ENCODE measurements at places on chromosomes 1 and 21.

GRCh38 chr1:192443616-192444015 is 126.8 kb downstream of the RGS21 start:
- DNase-seq: no peak

DNA sequence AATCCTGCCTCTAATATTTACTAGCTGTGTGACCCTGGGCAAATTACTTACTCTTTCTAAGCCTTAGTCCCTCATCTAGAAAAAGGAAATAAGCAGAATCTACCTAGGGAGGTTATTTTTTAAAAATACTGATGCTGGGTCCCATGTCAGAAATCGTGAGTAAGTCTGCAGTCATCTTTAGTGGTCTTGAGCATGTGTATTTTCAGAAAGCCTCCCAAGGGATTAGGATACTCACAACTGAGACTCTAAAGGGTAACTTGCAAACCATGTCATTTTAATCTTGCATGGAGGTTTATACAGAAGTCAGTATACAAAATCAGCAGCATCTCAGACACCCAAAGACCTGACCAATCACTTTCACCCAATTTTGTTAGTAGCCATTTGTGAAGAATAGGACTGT is 43.2 kb downstream of the DSTYK start:
- DNase-seq: no peak

- no peak for DNase-seq
Observed at GRCh38 chr1:204335533-204335932, 24.2 kb downstream of the PLEKHA6 start.

- no peak for DNase-seq
Observed at GRCh38 chr1:203655671-203656070, 29.0 kb downstream of the ATP2B4 start.

DNA sequence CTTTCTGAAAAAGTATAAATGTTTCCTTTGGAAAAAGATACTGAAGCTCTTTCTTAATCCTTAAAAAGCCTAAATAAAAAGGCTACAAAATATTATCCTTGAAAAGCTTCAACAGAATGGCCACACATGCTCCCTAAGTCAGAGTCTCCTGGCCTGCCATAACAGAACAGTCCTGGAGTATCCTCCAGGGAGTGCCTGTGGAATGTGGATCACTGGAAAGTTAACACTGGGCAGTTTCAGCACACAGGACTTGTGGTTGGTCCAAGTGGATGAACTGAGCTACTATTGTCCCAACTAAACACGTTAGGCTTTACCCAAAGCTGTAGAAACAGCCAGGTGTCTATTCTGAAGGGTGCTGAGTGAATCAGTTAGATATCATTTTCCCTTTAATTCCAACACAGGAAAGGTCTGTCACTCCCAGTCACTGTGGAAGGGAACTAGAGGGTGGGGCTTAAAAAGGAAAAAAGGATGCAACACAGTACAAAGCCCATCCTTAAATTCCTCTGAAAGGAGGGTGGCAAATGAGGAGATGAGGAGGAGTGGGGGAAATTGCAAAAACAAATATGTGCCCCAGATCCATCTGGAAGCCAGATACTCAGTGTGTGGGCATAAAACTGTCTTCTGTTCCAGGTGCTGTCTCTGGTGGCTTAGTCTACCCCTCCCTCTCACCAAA is 196.3 kb upstream of the SPAG17 start:
- no peak for DNase-seq

DNA sequence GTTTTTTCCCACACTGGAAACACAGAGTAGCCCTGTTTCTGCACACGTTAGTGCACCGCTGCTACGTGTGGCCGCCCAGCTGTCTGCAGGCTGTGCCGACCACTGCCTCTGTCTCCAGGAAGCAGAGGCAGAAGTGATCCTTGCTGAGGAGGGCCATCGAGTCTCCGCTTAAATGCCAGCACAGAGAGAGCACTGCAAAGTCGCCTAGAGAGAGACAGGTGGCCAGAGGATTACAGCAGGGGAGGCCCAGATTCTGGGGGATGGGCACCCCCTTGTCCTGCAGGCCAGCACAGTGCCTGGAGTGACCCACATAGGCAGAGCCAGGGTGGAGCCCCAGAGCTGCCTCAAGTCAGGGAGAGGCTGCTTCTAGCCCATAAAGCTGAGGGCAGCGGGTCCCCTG is 6.1 kb downstream of the TPRG1L start:
- no peak for DNase-seq

GRCh38 chr21:38772646-38773045 is 33.1 kb upstream of the ETS2 start:
- DNase-seq: no peak

DNA sequence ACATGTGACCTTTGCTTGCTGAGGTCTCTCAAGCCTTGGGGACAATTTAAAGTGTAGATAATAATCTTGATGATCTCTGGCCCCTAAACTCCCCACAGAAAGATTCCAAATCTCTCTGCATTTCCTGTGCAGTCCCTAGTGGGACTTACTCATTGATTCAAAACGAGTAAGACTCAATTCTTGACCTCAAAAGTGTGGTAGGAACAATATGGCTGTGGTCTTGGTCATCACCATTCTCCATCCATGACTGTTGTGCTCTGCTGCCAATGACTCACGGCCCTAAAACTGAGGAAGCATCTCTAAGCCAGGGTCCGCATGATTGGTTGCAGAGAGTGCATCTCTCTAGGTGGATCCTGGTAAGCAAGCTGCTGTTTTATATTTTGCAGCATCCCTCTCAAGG is 268.0 kb downstream of the PTGER3 start:
- DNase-seq: no peak

GRCh38 chr1:232218955-232219865 is 410.7 kb downstream of the SIPA1L2 start:
- no peak for DNase-seq

DNA sequence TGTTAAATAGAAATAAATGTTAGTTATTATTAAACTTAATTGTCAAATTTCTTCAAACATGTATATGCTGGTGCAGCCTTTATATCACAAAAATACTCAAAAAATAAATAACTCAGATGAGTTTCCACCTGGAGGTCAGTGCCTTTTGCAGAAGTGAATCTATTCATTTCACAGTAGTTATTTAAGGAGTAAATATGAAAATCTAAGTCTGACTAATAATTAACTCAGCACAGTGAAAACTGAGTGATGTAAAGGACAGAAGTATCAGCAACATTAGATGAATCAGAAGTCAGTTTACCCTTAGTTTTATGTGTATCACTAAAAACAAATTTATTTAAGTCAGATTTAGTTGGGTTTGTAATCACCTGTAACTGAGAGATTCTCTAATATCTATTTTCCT is 2135.4 kb downstream of the MRPL39 start:
- DNase-seq: no peak

All from head of caudate nucleus (tissue), 42 donors.